Sciatic nerve (tissue), 2 donors: ENCODE measurements at places on chromosomes 11 and 22. TPM values are rescaled to one million over a fixed set of nuclear protein-coding genes. Genes with fewer than 3 reads are reported as not detected.

GRCh38 chr11:128904656-128905344, 13.6 kb downstream of the KCNJ5 start:
- DNase-seq = no peak

DNA sequence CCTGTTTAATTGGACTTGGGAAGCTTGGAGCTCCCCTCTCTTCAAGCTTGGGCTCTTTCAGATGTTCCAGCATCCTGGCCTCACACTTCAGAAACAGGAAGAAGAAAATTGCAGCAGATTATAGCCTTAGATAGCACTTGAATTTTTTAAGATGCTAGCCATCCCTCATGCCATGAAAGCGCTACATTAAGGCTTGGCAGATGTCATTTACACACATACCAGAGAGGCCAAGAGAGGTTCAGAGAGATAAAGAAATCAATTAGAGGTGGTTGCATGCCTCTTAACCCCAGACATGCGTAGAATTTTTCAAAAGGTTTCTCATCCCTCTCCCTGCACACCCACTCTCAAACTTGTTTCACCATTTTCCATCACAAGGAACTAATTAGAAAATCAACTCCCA, 31.9 kb upstream of the DBX1 start:
- DNase-seq = no peak

GRCh38 chr11:134270250-134270714, 5.9 kb upstream of the GLB1L3 start:
- DNase-seq = no peak

GRCh38 chr11:76269661-76270261, 63.5 kb upstream of the WNT11 start:
- DNase-seq = peak; percentile 72

DNA sequence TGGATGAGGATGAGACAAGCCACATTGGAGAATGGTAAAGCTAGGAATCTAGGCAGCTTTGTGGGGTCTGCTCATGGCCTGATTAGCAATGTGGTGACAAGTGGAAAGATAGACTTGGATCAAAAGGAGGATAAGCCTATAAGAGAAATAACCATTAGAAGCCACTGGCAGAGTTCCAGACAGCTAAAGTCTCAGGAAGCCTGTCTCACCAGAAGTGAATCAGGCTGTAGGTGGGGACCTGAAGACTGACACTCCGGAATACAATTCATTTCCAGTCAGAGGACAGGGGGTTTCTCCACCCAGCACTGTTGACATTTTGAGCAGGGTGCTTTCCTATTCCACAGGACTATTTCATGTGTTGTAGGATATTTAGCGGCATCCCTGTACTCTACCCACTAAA, 129.7 kb downstream of the ARHGAP42 start:
- DNase-seq = no peak

- DNase-seq = no peak
Measured at GRCh38 chr11:35785287-35786167, 123.0 kb downstream of the TRIM44 start.

FLRT1 gene
- total RNA-seq = 3.5 TPM

ACCSL gene
- not detected for total RNA-seq

TSSK2 gene
- not detected for total RNA-seq

ROBO4 gene
- total RNA-seq = 34.4 TPM

LRP4 gene
- total RNA-seq = 29.3 TPM

PHETA2 gene
- 12.8 TPM for total RNA-seq
